ENCODE measurements at places on chromosomes 12 and 14.

- DNase-seq: no peak
Observed at GRCh38 chr12:118685983-118686607, 295.2 kb upstream of the SRRM4 start.

DNA sequence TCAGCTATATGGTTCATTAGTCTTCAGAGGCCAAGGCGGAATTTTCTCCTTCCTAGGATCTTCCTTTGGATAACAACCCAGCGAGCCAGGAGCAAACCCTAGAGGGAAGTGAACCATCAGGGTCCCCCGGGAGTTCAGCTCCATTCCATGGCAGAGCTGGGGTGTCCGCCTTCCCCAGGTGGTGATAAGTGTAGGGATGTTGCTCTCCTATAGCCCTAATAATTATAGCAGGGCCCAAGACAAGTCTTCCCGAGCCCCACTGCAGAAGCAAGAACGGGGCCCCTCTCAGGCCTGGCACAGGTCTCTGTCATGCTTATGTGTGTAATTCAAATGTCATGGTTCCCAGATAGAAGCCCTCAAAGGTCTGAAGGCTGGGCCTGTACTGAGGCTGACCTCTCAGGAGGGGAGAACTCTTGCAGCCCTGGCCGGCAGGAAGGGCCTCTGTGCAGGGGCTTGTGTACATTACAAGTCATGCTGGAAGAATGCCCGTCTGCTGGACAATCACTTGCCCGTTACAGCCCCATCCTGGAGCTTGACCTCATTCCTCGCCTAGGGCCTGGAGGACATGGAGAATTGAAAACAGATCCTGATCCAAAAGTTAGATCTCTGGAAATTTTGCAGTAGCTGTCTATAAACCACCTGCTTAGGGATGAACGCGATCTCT lies 17.3 kb downstream of the LRTM2 start:
- DNase-seq: no peak

GRCh38 chr14:77584809-77585208 lies 31.6 kb downstream of the SPTLC2 start:
- DNase-seq: no peak

GRCh38 chr12:128111951-128112350 lies 155.0 kb upstream of the TMEM132C start:
- no peak for DNase-seq

GRCh38 chr12:52865090-52865944 lies 16.5 kb upstream of the KRT78 start:
- DNase-seq: peak; percentile 64

DNA sequence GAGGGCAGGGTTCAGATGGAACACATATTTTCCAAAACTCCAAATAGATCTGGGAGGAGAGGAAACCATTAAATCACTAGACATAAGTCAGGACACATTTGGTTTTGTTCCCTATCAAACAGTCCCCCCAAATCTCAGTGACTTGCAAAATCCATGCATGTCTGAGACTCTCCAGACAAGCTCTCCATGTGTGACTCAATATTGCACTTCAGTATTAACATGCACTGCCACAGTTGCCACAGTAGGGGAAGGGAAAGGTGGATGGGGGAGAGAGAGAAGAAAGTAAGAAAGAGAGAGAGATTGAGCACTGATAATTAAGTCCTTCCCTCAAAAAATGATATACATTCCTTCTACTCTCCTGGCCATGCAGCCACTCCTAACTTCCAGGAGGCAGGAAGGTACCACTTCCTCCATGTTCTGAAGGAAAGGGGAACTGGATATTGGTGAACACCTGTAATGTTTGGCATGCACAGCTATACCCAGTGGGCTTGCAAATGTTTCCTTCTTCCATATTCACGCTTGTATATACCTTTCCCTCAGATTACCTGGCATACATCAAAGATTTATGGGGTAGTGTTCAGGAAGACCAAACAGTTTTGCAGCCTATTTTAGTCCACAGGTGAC lies 310.0 kb downstream of the ZFP36L1 start:
- DNase-seq: no peak

DNA sequence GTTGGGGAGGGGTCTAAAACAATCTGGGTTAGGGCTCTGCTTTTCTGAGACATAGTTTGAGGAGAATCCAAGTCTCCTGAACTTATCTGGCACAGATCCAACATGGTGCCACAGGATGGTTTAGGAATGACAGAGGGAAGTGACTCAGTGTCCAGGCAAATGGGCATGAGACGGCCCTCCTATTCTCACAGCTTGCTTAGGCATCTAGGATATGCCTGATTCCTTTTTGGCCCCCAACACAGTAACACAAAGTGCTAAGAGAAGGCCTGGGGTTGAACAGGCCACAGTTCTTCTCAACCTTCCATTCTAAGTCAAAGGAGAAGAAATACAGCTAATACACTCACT lies 117.7 kb downstream of the ZFP36L1 start:
- no peak for DNase-seq

GRCh38 chr14:72939630-72940029 lies 13.4 kb downstream of the DCAF4 start:
- DNase-seq: no peak

DNA sequence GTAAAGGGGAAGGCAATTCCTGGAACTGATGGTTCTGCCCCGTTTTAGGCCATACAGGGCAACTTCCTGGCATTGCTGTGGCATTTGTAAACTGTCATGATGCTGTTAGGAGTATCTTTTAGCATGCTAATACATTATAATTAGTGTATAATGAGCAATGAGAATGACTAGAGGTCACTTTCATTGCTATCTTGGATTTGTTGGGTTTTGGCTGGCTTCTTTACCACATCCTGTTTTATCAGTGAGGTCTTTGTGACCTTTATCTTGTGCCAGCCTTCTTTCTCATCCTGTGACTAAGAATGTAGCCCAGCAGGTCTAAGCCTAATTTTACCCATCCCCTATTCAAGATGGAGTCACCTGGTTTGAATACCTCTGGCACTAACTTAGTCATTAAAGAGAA lies 51.2 kb downstream of the TESPA1 start:
- DNase-seq: peak; percentile 13

DNA sequence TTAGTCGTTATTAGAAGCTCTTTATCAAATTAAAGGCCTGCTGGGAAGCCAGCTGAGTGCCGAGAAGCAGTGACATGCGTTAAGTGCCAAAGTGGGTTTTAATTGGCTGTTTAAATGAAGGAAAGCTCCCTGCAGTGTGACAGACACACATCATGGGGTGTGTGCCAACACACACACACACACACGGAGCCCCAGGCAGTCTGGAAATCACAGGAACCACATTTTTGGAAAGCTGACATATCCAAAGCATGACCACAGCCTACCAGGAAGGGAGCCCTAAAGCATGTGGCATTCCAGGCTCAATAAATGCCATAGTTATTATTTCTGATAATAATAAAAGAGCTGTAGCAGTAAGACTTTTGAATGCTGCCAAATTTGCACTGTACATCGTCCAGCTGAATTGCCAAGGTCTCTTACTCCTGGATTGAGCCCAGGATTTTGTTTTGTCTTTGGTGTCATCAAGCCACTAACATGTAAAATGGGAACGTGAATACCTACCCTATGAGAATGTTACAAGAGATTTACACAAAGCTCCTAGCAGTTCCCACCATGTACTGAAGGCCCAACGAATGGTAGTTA lies 135.1 kb downstream of the TMEM30B start:
- DNase-seq: peak; percentile 94

DNA sequence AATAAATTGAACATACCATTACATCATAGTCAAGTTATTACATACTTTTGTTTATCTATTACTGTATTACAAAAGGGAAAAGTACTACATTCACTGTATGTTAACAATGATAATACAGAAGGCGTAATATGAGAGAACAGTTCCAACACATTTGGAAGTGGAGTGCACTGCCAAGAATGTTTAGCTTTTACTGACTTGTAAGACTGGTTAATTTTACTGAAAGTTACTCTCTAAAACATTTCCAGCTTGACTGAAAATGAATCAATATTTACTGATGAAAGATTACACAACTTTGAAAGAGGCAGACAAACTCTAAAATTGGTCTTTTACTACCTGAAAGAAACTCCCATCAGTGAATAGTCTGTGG lies 728.5 kb downstream of the FSCB start:
- DNase-seq: no peak

GRCh38 chr12:115646210-115646609 lies 631.3 kb downstream of the MED13L start:
- DNase-seq: no peak

GRCh38 chr12:46763230-46763629 lies 62.6 kb downstream of the SLC38A4 start:
- no peak for DNase-seq

DNA sequence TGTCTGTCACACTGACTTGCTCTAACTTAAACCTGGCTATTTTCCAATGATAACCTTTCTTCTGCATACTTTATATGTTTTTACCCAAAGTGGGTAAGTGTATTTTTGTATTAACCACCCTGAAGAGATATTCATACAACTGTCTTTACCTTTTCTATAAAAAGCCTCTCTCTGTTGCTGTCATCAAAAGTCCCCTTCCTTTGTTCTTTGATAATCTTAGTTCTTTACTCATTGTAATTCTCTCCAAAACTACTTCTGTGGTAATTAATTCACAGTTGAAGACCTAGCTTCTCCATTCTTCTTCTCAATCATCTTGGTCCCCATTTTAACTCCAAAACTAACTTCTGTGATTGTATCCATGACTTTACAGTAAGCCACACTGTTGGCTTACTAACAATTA lies 479.7 kb upstream of the MGAT4C start:
- DNase-seq: no peak

DNA sequence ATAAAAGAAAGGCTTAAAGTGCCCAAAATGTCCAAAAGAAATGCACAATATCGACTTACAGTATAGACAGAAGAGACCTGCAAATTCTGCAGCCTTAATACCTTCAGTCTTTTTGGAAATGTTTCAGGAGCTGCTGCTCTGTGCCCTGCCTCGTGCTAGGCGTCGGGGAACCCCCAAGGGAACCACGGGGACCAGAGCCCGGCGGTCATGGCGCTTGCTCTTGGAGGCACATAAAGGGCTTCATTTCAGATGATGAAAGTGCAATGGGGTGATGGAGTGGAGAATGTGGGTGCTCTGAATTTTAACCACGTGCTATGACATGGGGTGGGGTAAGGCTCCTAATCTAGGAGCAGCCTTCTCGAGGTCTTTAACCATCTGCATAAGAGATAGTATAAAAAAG lies 14.8 kb upstream of the AACS start:
- DNase-seq: no peak

DNA sequence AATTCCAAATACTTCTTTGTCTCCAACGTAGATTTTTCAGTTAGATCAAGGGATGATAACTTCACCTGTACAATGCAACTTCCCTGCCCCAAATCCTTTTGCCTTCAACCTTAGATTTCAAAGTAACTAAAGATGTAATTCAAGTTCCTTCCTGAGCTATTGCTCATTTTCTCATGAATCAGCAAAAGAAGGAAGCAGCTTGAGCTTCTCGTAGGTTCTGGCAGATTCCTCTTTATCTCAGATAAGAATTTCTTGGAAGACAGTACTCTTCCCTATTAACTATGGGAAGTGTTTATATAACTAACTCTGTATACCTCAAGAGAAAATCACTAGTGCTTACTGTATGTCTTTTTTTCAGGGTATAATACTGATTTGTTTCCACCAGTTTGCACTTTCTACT lies 203.8 kb downstream of the RASSF9 start:
- DNase-seq: peak; percentile 37

- no peak for DNase-seq
Observed at GRCh38 chr14:92443741-92444140, 69.8 kb upstream of the RIN3 start.

GRCh38 chr14:22314183-22314820 lies 274.7 kb downstream of the DAD1 start:
- peak; percentile 60 for DNase-seq

GRCh38 chr12:89354612-89355067 lies 2.3 kb upstream of the DUSP6 start:
- no peak for DNase-seq

GRCh38 chr14:67721875-67722274 lies 20.2 kb downstream of the RDH12 start:
- no peak for DNase-seq

- DNase-seq: no peak
Observed at GRCh38 chr14:99572173-99572999, 31.6 kb downstream of the CCDC85C start.

- DNase-seq: peak; percentile 45
Observed at GRCh38 chr14:28754209-28754985, 12.2 kb upstream of the FOXG1 start.
